ENCODE measurements at places on chromosomes 4 and X.

- no peak for DNase-seq
Observed at GRCh38 chr4:67152976-67153375, 392.3 kb downstream of the CENPC start.

DNA sequence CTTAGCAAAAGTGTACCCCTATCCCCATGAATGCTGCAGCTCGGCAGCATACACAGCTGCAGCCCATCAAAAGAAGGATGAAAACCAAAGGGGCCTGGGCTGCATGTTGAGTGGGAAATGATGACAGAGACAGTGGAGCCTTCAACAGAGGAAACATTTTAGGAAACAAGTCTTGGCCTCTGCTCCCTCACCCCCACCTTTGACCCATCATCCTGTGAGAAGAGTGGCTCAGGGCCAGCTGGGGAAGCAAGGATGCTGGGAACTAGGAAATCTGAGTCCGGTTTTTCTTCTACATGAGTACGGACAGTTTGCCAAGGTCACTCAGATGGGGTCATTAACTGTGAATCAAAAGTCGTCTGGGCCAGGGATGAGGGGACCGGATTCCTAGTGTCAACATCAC lies 37.2 kb downstream of the IDS start:
- DNase-seq, result no peak

DNA sequence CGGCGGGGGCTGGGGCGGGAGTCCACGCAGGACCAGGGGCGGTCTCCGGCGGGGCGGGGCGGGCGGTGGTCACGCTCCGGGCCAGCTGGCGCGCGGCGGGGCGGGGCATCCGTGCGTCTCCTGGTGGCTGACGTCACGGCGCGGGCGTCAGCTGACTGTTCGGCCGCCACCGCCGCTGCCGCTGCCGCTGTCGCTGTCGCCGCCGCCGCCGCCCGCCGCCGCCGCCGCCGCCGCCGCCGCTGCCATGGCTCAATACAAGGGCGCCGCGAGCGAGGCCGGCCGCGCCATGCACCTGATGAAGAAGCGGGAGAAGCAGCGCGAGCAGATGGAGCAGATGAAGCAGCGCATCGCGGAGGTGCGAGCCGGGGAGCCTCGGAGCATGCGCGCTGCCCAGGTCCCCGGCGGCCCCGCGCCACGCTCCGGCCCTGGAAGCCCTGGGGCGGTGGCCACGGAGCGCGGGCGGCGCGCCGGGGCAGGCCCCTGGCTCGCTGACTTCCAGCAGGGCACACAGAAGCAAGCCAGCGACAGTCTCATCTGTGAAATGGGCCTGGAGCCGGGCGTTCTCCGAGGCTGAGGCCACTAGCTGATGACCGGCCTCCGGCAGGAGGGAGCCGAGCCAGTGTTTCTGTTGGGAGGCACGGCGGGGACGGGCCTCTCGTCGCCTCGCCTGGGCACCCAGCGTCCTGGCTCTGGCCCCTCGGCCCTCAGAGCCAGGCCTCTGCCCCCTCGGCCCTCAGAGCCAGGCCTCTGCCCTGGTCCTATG lies at the start of gene FAM50A:
TSS of gene FAM50A (plus strand) at position 150 of the 763 bp plus-strand sequence. CDS start at position 245, 95 bp downstream.
- no peak for DNase-seq

DNA sequence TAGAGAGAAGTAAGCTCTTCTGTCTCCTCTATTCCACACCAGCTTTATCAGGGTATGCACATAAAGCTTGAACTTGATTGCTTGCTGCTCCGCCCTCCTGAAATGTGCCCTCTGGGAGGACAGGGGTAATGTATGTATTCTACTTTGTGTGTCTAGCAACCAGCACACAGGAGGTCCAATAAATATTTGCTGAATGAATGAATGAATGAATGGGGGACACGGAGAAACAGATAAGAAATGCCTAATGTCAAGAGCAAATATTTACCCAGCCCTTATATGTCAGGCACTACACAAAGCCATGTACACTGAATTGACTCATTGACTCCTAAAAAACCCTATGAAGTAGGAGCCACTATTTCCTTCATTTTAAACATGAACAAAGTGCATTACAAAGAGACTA lies 2.3 kb upstream of the MSL3 start:
- DNase-seq, result no peak

DNA sequence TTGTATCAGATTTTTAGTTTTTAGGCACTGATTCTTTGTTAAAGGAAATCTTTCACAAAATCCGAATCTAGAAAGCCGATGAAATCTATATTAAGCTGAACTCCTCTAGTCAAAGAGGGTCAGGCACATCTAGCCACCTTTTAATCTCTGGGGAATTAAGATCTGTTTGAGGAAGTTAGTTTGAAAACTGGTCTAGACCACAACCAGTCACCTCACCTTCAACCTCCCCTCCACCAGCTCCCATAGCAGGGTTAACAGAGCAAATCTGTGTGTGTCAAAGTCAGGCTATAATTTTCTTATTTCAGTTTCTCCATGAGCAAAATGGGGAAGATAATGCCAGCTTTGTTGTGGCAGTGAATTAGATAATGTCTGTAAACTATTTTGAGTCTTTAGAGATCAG lies 110.0 kb upstream of the IGFBP7 start:
- no peak for DNase-seq

DNA sequence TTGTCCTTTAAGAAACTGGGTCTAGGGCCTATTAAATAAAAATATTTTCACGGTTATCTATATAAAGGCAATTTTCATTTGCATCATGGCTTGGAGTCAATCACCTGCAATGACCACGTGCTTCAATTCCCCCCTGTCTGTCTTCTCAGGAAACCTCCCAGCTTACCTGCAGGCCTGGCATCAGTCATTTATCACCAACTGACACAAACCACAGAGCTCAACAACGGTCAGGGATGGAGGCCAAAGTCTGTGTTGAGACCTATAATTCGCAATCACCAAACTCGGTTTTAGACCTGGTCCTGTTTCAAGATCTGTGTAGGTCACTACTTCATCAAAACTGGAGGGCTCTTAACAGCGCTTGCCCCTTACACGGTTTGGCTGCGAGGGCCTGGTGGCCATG lies 1.9 kb downstream of the SLC9A7 start:
- DNase-seq, result no peak

GRCh38 chr4:86845593-86845992 lies 3.6 kb downstream of the SLC10A6 start:
- DNase-seq, result no peak

DNA sequence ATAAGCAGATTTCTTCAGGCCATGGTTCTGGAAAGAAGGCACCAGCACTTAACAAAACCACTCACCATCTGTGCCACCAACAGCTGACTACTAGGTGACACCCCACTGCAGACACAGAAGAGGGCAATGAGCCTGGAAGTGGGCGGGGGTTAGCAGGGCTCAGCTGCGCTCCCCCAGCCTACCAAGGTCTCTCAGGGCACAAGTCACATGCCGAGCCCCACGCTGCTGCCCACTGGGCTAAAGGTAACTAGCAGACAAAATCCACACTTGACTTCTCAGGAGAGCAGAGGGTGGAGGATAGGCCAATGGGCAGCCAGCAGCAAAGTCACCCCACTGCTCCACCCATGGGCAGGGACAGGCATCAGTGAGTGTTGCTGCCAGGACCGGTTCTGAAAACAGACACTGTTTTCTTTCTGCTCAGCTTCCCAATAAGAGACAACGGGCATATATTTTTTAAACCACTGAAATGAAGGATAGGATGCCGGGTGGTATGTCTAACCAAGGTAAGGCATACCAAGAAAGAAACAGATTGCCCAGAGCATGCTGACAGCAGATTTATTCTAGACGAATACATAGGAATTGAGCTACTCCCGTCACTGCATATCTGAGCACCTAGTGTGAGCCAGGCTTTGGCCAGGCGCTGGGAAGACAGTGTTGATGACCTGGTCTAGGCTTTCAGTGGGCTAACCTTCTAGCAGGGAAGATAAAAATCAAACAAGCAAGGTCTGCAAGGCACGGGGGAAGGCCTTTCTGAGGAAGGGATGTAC lies 20.1 kb downstream of the ACSL1 start:
- DNase-seq, result no peak

GRCh38 chr4:184434501-184435066 lies 39.8 kb downstream of the IRF2 start:
- no peak for DNase-seq

Measured in vagina (tissue), 2 donors.